ENCODE measurements at places on chromosomes 7 and 10. TPM values are rescaled to one million over a fixed set of nuclear protein-coding genes. Genes with fewer than 3 reads are reported as not detected.

DNA sequence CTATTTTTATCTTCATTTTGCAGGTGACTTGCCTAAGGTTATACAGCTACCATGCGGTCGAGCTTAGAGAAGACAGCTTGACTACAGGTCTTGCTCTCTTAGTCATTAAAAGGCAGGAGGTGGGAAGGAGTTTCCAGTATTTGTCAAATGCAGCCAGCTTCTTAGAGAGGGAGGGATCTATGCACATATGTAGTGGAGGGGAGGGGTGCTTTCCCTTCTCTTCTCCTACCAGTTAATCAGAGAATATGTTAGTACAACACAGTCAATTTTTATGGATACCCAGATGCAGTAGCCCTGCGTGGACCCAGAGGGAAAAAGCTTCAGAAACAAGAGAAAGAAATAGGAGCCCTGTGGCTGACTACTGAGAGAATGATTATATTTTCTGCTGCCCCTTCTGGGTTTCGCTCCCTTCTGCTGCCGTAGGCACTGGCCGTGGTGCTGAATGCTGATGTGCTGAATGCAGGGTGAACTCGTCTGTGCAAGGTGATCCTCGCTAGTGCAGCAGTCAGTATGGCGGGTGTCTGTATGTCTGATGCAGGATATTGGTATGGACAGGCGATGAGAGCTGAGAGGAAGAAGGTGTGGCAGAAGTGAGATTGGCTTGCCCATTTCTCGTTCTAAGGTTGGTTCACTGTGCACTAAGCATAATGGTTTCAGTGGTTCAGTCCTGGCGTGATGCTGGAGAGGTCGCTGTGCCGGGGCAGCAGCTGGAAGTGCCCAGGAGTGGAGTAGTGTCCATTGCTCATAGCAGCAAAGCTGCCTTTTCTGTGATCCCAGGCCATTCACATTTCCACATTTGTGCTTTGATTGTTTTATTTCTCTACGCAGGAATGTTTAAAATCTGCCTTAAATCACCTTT lies 189.2 kb upstream of the PODXL start:
- peak; percentile 67 for DNase-seq

Gene PPP1R3C
- total RNA-seq, result 189 TPM

- DNase-seq, result no peak
These were observed 17.6 kb upstream of the ORAI2 start for GRCh38 chr7:102415685-102416225.

Gene C10orf90
- 3.6 TPM for total RNA-seq

Gene CADPS2
- total RNA-seq, result 12.0 TPM

Gene KEL
- not detected for total RNA-seq

DNA sequence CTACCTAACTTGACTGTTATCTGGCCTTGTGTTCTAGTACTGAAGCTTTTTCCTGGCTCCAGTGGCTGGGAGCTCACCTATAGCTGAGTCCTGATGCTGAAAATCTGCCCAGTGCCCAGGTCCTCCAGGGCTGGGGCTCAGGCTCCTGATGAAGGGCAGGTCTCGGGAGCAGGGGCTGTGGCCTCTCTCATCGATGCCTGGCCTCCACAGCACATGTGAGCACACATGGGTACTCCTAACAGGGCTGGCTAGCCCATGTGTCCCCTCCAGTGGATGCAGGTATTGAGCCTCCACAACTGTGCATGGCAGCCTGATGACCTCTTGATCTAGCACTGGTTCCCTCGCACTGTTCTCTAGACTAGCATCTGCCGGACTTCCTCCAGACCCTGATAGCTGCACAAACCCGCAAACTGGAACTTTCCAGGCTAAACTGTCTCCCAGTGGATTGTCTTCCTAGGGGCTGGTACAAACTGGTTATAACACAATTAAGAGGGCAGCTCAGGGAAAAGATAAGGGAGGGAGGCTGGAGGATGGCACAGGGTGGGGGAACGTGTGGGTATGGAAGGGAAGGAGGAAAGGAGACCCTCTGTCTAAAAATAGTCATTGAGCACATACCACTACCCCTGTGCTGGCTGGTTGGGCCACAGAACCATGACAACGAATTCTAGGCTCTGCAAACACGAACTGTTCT lies 35.1 kb downstream of the PLAC9 start:
- no peak for DNase-seq

DNA sequence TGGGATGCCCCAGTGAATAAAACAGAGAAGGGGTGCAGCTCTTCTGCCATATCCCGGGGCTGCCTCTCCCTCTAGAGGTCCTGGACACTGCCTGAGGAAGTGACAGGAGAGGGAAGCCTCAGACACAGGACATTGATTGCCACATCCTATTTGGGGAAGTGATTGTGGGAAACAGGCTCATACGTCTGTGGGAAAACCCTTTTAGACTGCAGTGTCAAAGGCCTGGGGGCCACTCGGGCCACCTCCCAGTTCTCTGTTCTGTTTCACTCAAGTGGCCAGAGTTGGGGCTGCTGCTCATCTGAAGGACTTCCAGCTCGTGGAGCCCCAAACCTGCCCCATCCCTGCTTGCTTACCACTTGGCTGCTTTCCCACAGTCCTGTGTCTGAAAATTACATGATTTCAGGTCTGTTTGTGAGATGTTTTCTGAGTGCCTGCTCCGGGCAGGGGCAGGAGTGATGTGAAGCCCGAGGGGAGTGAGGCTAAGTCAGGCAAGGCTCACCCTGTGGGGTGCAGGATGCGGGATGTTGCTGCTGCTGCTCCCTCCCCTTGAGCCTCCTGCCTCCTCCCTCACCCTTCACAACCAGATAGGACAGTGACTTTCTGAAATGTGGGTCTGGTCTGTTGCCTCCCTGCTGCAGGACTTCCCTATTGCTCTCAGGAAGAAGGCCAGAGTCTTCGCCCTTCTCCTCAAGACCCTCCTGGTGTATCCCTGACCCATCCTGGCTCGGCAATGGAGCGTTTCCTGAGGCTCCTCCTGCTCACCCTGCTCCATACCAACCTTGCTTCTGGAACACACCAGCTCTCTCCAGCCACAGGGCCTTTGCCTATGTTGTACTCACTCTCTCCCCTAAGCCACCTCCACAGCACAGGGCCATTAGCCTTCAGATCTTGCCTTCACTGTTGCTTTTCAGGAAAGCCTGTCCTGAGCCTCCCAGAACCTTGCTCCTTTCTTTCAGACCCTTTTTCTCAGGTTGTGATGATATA lies 58.4 kb downstream of the NEURL1 start:
- DNase-seq, result peak; percentile 26

DNA sequence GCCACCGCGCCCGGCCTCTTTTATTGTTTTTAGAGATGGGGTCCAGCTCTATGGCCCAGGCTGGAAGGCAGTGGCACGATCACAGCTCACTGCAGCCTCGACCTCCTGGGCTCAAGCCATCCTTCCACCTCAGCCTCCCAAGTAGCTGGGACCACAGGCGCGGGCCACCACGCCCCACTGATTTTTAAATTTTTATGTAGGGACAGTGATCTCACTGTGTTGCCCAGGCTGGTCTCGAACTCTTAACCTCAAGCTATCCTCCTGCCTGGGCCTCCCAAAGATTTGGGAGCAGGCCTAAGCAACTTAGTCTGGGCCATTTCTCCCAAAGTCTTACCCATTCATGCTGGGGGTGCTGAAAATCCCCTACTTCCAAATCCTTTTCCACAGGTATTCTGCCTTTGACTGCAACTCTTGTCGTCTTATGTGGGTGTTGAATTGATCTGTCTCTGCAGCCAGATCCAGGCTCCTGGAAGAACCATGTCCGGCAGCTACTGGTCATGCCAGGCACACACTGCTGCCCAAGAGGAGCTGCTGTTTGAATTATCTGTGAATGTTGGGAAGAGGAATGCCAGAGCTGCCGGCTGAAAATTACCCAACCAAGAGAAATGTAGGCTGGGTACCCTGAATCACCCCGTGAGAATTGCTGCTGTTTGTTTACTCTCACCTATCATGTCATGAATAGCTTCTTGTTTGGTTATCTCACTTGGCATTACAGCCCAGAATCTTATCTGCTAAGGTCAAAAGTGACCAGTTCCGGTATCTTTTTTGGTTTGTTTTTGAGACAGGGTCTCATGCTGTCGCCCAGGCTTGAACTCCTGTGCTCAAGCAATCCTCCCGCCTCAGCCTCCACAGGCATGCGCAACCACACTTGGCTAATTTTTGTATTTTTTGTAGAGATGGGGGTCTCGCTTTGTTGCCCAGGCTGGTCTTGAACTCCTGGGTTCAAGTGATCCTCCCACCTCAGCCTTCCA lies 1.1 kb downstream of the ZDHHC4 start:
- no peak for DNase-seq

Measured in umbilical cord (tissue), 2 donors.